ENCODE measurements at places on chromosomes 6 and 20.

GRCh38 chr6:68544450-68544849 is 90.6 kb upstream of the ADGRB3 start:
- DNase-seq, result no peak

GRCh38 chr20:51583499-51583898 is 41.0 kb upstream of the NFATC2 start:
- DNase-seq, result no peak

DNA sequence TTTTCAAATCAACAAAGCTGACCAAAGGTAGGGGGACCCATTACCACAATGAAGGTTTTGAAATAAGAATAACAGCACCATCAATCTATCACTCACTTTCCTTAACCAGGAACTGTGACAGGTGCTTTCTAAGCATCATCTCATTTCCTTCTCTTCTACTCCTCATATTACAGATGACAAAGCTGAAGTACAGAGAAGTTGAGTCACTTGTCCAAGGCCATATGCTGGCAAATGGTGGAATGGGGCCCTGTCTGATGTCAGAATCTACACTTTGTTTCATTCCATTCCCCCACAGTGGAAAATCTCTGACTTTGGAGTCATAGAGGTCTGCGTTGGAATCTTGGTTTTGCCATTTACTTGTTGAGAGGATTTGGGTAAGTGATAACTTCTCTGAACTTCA is 222.5 kb upstream of the LRFN2 start:
- DNase-seq, result no peak

GRCh38 chr6:147624946-147625515 is 116.5 kb downstream of the SAMD5 start:
- no peak for DNase-seq

- DNase-seq, result peak; percentile 25
Measured at GRCh38 chr20:23407781-23408464, 13.4 kb downstream of the NAPB start.

DNA sequence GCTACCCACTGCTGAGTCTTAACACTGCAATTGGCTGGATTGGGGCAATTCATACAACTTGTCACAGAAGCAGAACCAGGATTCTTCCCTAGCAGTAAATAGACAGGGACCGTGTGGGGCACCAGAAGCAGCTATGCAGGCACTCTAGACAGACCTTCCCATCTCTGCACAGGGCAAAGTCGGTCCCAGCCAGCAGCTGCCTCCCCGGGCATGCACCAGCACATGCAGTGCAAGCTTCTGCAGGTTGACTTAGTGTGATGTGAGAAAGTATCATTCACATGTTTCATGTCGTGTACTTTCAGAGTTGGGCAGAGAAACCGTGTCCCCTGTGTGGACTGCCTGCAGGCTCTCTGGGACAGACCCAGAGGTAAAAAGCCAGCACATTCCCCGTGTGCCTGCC is 98.0 kb upstream of the FOXA2 start:
- DNase-seq, result no peak

DNA sequence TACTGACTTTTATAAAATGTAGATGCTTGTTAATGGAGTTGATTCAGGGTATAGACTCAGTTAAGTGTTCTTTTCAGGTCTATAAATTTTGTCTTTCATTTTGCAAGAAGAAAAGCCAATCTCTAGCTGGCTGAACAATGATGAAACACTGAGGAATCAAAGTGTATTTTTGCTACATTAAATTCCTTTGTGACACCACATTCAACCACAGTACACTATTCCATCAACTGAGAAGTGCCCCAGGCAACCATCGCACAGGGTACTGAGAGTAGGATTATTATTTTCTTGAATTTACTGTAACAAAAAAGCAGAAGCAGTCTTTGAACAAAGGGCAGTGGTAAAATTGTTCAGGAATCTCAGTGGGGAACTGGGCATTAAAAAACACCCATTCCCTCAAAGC is 83.6 kb downstream of the PREP start:
- DNase-seq, result no peak

GRCh38 chr6:170013815-170014214 is 262.4 kb downstream of the ERMARD start:
- no peak for DNase-seq

DNA sequence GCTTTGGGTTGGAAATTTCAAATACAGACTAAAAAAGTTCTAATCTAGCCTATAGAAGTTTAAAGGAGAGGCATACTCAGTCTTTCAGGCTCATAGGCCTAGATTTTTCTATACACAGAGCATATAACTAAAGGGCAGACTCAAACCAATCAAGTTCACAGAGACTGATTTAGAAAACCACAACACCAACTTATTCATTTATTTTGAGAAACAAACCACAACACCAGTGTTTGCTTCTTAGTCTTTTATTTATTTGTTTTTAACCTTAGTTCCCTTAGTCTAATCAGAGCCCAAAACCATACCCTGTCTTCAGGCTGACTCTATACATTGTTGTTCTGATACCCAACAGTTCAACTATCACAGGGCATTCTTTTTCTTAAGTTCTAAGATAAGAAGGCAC is 103.7 kb downstream of the REV3L start:
- no peak for DNase-seq

- DNase-seq, result no peak
Measured at GRCh38 chr6:108293527-108294296, 1.1 kb upstream of the AFG1L start.

DNA sequence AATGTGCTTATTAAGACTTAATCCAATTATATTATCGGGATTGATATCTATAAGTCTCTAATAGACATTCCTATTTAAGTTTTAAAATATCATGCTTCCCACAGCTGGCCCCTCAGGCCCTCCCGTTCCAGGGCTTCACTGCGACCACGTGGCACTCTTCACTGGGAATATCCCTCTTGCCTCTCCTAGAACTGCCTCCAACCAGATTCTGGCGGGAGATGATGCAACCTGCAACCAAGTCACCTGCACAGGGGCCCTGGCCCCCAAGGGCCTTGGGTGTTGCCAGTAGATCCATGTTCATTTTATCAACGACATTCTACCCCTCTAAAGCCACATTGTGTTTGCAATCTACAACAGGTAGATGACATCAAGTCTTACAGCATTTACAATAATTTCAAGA is 18.4 kb upstream of the RAMACL start:
- DNase-seq, result no peak

GRCh38 chr6:17710331-17710730 is 3.6 kb upstream of the NUP153 start:
- DNase-seq, result no peak

GRCh38 chr20:57622579-57623381 is 2.6 kb upstream of the ZBP1 start:
- DNase-seq, result peak; percentile 49

- peak; percentile 76 for DNase-seq
Measured at GRCh38 chr6:166942393-166943168, 13.8 kb downstream of the RNASET2 start.

DNA sequence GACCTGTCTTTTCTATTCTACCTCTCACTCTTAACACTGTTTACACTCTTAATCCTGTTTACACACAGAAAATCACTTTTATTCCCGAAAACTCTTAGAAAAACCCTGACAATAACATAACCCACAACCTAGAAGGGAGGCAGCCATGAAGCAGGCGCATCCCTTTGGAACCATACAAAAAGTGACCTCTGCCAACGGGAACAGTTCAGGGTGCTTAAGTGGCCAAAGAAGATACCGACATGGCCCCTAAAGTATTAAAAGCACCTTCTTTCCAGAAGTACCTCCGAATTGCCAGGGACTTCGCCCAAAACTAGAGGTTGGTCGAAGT is 490 bp downstream of the MMUT start:
- no peak for DNase-seq

- no peak for DNase-seq
Measured at GRCh38 chr20:1894471-1894950, 696 bp upstream of the SIRPA start.

- DNase-seq, result no peak
Measured at GRCh38 chr6:129194306-129194941, 311.5 kb downstream of the LAMA2 start.

DNA sequence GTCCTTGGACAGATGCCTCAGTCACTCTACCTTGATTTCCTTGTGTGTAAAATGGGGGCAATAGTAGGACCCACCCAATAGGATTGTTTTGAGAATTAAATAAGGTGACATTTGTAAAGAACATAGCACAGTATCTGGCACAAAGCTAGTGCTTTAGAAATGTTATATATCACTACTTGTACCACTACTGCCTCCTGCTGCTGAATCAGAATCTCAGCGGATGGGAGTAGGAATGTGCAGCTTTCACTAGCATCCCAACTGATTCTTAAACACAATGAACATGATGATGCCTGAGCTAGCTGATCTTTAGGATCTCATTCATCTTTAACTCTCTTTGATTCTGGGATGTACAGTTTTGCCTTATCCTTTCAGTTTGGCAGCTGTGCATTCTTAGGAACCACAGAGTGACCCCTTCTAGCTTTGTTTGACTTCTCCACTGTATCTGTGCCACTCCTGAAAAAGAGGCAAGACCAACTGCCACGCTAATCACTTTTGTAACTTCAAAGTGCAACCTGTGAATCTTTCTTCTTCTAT is 7.2 kb downstream of the PBOV1 start:
- DNase-seq, result no peak

- no peak for DNase-seq
Measured at GRCh38 chr6:168377856-168378832, 58.6 kb upstream of the DACT2 start.

- DNase-seq, result no peak
Measured at GRCh38 chr6:114718716-114719270, 376.0 kb upstream of the HS3ST5 start.

- DNase-seq, result no peak
Measured at GRCh38 chr6:63844287-63844686, 208.7 kb downstream of the PHF3 start.

- DNase-seq, result no peak
Measured at GRCh38 chr20:17910828-17911294, 57.7 kb downstream of the SNX5 start.

DNA sequence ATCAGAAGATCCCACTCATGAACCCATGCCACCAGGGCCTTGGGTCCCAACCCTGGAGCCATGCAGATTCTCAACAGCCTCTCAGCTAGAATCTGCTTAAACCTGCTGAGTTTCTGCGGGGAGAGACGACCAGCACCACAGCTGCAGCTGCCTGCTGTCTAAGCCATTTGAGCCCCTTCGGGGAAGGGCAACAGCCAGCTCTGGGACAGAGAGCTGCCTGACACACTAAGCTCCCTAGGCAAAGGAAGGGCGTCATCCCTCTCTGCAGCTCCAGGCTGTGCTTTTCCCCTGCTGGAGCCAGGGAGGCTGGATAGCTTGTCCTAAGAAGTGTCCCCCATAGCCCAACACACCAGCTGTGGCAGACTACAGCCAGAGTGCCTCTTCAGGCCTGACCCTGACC is 182.5 kb downstream of the OTOR start:
- DNase-seq, result no peak

GRCh38 chr6:73854998-73855718 is 159.2 kb downstream of the CD109 start:
- peak; percentile 72 for DNase-seq

GRCh38 chr20:38304845-38305447 is 990 bp downstream of the BPI start:
- DNase-seq, result peak; percentile 29

GRCh38 chr6:147251072-147251471 is 46.9 kb downstream of the STXBP5 start:
- DNase-seq, result no peak

Measured in activated CD4-positive, alpha-beta T cell treated with anti-CD3 and anti-CD28 coated beads, Interleukin-2, Interleukin-4, amounts not matched to agents 100 ng/mL and 50 ng/mL, durations not matched to agents 16 hours and 8 hours (primary cell).